LHCN-M2 (cell line): ENCODE measurements at places on chromosomes 6 and 20.

DNA sequence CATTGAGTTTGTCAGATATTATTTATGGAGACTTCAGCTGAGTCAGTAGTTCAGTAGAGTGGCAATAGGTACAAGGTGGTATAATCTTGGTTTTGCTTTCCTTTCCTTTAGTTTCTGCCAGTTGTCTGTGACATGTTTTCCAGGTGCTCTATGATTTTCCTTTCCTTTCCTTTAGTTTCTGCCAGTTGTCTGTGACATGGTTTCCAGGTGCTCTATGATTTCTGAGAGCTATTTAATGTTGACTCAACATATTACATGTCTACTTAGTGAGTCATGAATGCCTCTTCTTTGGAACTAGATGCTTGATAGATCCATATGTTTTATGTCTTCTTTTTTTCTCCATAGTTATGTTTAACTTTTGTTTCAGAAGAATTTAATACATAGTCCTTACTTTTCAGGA lies 186.4 kb upstream of the DEFB112 start:
- DNase-seq: no peak

GRCh38 chr6:149129371-149130077 lies 188.0 kb upstream of the TAB2 start:
- peak; percentile 72 for DNase-seq

DNA sequence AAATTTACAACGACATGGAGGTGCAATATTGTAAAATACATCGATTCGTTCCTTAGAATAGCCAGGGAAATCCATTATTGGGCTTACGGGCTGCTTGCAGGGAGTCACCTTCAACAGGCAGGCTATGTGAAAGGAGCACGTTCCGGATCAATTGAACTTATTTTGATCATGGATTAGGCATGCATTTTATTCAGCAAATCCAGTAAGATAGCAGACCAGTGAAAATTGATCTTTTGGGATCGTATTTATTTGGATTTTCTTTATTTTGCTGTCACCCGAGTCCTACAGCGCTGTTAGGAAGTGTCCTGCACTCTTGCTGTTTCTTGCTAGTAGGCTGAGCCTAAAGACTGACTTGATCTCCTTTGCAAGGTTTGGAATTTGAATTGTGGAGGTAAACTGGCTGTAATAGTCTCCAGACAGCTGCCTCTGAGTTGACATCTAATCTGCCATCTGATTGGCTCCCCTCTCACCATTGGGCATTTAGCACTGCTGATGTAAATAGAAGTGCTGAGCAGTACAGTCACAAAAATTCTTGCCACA lies 3.0 kb downstream of the ARID1B start:
- DNase-seq: peak; percentile 93

DNA sequence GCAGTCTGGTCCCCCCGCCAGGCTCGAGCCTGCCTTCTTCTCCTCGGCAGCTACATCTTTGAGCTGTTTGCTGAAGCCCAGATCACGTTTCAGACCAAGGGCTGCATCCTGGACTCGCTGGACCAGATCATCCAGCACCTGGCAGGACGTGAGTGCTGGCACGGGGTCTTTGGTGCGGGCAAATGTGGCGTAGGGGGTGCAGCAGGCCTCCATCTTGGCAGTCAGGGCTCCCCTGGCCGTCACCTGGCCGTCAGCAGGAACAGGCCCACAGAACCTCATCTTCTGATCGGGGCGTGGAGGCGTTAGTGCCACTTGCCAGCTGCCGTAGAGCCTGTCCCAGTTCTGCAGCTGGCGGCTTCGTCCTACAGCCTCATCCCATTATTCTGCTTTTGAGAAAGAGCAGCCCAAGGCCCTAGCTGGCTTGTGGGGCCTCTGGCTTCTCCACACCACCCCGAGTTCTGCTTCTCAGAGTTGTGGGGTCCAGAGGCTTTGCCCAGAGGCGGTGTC lies 16.6 kb upstream of the TNFRSF6B start:
- no peak for DNase-seq

DNA sequence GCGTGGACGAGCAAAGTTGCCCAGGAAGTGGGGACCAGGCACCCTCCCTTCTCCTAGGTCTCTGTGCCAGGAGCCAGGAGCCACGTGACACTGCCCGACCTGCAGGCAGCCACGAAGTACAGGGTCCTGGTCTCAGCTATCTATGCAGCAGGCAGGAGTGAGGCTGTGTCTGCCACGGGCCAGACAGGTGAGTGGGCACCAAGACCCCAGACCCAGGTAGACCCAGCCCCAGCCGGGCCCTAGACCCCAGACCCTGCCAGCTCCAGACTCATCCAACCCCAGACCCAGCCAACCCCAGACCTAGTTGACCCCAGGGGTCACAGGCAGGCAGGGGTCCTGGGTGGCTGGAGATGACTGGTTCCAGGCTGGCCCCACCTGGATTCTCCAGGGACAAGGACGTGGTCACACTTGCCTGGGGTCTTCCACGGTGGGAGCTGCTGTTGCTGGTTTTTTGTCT lies 21.1 kb downstream of the COL20A1 start:
- DNase-seq: no peak

- no peak for DNase-seq
Measured at GRCh38 chr6:91659891-91660290, 1073.0 kb upstream of the MAP3K7 start.

DNA sequence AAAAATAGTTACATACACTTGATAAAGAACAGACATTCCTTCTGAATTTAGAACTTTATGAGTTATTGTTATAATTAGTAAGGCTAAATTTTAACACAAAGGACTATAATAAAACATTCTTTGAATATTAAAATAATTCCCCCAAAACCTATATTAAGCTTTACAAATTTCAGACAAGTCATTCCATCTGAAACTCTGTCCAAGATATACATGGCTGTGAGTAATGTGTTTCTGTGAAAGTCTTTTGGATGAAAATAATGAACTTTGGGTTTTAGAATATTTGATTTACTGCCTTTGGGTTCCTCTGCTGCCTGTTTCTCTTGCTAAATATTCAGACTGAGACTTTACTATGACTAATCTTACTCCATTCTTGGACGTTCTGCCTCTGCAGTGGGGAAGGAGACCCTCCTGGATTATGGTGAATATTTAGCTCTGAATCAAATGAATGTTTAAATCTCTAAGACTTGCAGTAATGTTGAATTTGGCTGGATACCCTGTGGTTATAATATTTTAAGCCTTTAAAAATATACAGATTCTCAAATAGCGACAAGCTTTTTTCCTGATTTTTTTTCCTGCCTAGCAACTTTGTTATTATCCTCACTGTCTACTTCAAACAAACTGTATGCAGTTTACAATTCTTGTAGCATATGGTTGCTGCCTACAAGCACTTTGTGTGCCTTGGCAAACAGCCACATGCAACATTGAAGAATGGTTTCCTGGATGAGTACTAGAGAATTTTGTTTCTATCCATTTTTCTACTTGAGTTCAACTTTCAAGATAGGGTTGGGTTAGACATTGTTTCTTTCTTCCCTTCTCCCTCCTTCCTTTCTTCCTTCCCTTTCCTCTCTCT lies 51.4 kb downstream of the TXLNB start:
- DNase-seq: peak; percentile 75

GRCh38 chr20:38430679-38431325 lies 4.3 kb downstream of the SNHG17 start:
- DNase-seq: no peak
